ENCODE measurements at places on chromosomes 11 and 22.

GRCh38 chr11:77320351-77320750 is 18.9 kb upstream of the GDPD4 start:
- no peak for DNase-seq

DNA sequence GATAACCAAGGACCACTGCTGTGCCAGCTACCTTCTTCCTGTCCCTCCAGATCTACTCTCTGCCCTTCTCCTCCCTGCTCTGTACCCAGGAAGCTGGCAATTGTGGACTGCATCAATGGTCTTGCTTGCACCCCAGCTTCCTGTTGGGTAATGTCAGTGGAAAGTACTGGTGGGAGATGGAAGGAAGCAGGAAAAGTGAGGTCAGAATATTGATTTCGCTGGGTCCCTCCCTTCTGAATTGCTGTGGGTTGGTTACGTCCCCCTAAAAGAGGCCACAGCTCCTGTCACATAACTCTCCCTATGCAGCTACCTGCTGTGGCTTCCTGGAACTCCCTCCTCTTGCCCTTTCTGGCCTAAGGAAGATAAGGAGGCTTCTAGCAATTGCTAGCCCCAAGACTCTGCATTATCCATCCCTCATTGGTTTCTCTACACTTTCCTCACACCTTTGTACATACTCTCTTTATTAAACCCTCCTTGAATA is 81.2 kb downstream of the RASSF10 start:
- no peak for DNase-seq

- DNase-seq = no peak
These were observed 73.1 kb downstream of the CELSR1 start for GRCh38 chr22:46464296-46464695.

DNA sequence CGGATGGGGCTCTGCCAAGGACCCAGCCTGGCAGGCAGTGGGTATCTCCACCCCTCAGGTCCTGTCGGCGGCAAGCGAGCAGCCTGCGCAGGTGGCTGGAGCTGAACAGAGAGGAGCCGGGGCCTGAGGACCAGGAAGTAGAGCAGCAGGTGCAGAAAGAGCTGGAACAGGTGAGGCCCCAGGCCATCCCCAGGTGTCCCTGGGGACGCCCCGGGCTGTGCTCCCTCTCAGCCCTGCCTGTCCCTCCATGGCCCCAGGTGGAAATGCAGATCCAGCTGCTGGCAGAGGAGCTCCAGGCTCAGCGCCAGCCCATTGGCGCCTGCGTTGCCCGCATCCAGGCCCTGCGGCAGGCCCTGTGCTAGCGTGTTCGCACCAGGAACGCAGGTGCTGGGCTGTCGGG is 44.0 kb downstream of the PISD start:
- DNase-seq = no peak

DNA sequence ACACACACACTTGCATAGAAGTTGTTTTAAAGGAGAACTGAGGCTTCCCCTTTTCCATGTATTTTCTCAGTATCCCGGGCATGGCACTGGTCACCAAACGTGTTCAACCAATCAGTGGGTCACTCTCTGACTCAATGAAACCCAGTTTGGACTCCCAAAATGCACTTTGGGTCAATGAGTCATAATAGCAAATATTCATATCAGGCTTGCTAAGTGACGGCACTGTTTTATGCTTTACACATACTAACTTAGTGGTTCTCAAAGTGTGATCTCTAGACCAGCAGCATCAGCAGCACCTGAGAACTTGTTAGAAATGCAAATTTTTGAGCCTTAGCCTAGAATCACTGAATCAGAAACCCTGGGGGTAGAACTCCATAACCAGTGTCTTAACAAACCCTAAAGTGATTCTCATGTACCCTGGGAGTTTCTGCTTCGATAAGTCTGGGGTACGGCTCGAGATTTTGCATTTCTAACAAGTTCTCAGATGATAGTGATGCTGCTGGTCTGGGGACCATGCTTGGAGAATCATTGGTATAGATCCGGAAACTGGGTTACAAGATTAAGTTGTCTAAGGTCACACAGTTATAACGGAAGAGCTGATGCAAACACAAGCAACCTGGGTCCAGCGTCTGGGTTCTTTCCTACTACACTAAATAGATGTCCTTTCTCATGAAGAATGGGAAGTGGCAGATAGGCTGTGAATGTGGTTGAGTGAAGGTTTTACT is 35.6 kb downstream of the ETS1 start:
- no peak for DNase-seq

Measured in NCI-H446 (cell line).